ENCODE measurements at places on chromosomes 6 and 20.

DNA sequence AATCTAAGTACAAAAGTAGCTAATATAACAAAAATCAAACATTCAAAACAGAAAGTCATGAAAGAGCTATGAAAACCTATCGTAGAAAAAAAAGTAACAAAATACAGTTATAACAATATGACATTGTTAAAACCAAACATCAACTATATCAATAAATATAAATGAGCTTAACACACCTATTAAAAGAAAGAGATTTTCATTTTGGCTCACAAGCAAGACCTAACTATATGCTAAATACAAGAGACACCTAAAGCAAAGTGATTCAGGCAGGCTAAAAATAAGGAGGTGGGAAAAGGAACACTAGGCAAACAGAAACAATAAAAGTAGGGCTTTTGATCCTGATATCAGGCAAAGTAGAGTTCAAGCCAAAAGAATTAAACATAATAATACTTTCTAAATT lies 13.5 kb downstream of the ZNF322 start:
- DNase-seq = no peak

- no peak for DNase-seq
Observed at GRCh38 chr6:28351087-28351486, 1.3 kb downstream of the ZKSCAN3 start.

DNA sequence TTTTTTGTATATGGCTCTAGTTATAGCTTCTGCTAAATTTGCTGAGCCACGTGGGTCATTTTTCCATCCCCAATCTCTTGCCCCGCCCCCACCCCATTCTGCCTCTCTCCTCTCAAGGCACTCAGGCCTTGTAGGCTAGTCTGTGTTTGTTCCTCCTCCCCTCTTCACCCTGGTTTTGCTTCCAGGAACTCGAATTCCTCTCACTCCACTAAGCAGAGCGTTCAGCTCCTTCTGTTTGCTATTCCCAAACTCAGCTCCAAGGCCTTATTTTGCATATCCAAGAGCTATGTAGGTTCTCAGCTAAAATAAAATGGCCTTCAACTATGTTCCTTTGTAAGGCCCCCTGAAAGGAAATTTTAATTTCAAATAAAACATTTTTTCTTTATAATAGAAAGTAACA lies 1293.7 kb downstream of the EPHA7 start:
- no peak for DNase-seq

DNA sequence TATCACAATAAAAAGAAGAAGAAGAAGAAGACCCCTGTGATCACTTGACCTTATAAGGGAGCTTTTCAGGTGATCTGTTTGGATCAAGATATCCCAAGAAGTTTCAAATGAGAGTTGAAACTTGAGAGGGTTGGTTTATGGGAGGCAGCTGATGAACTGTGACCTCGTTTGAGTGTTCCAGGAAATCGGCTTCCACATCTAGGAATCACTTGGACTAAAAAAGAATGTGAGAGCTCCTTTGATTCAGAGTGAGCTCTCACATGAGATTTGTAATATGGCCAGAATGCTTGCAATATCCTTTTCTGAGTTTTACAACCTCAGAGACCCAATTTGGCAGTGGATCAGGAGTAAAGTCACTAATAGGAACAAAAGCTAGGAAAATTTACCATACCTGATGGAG lies 228.1 kb downstream of the ATXN1 start:
- DNase-seq = no peak

- DNase-seq = no peak
Observed at GRCh38 chr20:41110930-41111577, 26.3 kb upstream of the PLCG1 start.

DNA sequence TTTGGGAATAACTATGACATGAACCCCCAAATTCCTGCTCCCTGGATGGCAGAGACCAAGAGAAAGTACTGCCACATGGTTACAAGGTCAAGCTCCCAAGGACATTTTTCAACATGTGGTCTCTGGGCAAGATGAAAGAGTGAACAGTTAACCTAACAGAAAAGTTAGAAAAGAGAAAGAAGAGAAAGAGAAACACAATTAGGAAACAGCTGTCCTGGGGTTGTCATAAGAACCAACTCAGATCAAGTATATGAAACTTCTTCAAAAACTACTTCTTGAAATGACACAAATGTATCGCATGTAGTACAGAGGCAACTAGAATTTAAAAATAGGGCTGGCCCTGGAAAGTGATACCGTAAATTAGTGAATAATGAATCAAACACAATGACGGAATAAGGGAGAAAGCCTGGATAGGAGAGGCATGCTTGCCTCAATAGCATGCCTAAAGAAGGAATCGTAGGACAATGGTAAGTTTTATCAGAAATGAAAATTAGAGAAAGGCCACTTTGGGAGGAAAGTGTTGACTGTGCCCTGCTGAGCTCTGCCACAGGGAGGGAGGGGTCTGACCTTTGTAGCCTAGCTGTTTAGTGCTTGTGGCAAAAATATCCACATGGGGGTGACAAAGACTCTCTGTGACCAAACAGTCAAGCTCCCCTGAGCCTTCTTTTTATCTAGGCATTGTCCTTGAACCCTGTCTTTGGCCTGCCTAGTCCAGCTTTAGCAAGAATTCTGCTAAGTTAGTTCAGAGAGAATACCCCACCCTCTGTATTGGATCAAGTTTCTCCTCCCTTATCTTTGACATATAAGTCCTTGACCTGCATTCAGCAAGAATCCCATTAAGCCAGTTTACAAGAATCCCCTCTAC lies 4.3 kb upstream of the DCBLD1 start:
- DNase-seq = peak; percentile 15

GRCh38 chr6:37990762-37991525 lies 171.4 kb downstream of the ZFAND3 start:
- no peak for DNase-seq

- no peak for DNase-seq
Observed at GRCh38 chr6:142809947-142810346, 135.0 kb downstream of the HIVEP2 start.

GRCh38 chr6:841569-841968 lies 148.6 kb upstream of the EXOC2 start:
- DNase-seq = no peak

- no peak for DNase-seq
Observed at GRCh38 chr20:4021906-4022305, 6.5 kb upstream of the RNF24 start.

GRCh38 chr20:45974896-45975565 lies 3.0 kb upstream of the ZNF335 start:
- no peak for DNase-seq

GRCh38 chr6:101116337-101116736 lies 235.2 kb upstream of the ASCC3 start:
- no peak for DNase-seq

DNA sequence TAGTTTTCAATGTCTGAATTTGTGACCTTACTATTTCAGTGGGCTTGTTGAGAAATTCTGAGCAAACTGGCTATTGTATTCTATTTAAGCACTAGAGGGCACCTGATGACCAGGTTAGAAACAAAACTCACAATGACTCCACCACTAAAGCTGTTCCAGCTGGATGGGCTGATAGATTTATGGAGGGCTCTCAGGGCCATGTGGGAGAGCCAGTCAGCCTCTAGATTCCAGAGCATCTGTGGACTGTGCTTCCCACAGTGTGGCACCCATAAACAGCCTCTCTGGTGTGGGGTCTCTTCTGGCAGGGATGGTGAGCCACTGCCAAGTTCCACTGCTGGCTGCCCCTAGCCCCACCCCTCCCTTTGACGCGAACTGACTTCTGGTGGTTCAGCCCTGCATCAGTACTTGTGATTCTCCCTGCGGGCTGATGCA lies 29.2 kb downstream of the C6orf58 start:
- no peak for DNase-seq

DNA sequence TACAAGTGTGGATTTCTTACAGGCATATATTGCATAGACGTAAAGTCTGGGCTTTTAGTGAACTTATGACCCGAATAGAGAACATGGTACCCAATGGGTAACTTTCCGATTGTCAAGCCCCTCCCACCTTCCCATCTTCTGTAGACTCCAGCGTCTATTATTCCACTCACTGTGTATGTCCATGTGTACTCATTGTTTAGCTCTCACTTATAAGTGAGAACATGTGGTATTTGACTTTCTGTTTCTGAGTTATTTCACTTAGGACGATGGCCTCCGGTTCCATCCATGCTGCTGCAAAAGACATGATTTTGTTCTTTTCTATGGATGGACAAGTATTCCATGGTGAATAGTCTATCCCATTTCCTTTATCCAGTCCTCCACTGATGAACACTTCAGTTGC lies 306.4 kb downstream of the CD83 start:
- no peak for DNase-seq

- DNase-seq = no peak
Observed at GRCh38 chr20:57474816-57475215, 50.1 kb downstream of the CTCFL start.

DNA sequence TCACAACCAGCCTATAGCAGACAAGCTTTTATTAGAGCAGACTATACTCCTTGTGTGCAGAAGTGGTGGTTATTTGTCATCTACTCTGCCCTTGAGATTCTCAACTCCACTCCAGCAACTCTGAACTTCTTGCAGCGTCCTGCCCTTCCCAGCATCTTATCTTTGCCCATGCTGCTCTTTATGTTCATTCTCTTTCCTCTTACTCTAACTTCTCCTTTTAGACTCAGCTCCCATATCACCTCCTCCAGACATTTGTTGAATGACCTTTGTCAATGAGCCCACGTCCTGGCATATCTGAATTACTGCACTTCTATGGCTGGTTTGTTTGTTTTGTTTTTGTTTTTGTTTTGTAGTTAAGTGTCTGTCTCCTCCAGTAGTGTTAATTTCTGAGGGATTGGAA lies 81.2 kb downstream of the KCNQ5 start:
- DNase-seq = no peak

GRCh38 chr20:32234135-32234808 lies 26.6 kb downstream of the POFUT1 start:
- DNase-seq = no peak

GRCh38 chr6:43860285-43860684 lies 90.3 kb downstream of the VEGFA start:
- DNase-seq = no peak

- no peak for DNase-seq
Observed at GRCh38 chr6:56335726-56336125, 88.3 kb upstream of the COL21A1 start.

GRCh38 chr6:88388589-88388988 lies 222.4 kb upstream of the CNR1 start:
- no peak for DNase-seq

- no peak for DNase-seq
Observed at GRCh38 chr20:18059603-18060002, 1.9 kb upstream of the OVOL2 start.
